ENCODE measurements at places on chromosomes 12 and 14.
A peak's percentile ranks its signal among the peaks of the same experiment; 100 is the strongest.

- DNase-seq = peak; percentile 62
Measured at GRCh38 chr12:54197431-54197909, 8.7 kb upstream of the SMUG1 start.

- peak; percentile 96 for DNase-seq
Measured at GRCh38 chr12:114395755-114396152, 10.2 kb downstream of the TBX5 start.

- DNase-seq = peak; percentile 72
Measured at GRCh38 chr12:123995023-123995748, 22.2 kb downstream of the ZNF664 start.

DNA sequence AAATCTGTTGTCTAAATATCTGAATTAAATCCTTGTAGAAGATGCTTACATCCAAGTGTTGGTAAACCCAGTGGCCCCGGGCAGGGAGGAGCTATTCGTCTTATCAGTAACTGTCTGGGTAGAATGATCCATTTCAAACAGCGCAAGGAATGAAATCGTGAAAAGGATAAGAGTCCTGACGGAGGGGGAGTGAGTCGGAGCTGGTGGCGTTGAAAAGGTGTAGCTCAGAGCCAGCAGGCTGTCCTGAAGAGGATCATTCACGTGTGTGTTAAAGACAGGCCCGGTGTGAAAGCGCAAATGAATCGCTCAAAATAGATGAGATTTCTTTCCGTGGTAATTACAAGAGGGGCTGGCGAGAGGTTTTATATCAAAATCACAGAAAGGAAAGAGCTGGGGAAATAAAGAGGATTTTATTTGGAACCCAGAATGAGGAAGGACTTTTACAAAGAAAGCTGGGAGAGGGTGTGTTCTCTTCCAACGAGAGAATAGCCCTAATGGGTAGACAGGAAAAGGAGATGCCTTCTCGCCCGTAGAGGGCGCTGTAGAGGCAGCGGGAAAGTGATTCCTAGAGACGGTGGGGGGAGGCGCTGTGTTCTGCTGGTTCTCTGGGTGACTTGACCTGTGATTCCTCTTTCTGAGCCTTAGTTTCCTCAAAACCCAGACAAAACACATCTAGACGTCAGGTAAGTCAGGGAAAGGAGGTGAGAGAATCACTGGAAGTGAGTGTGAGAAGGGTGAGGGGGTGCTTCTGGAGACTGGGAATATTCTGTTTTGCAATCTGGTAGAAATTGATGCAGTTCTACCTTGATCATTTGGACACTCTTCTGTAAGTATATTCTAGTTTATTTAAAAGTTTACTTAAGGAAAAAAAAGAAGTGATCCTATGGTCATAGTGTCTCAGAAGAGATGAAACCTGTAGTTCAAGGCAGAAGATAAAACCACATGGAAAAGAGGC, 39.3 kb downstream of the SRRM4 start:
- DNase-seq = no peak

- DNase-seq = no peak
Measured at GRCh38 chr12:98182821-98183220, 332.6 kb upstream of the TMPO start.

GRCh38 chr12:20375560-20375959, 7.2 kb downstream of the PDE3A start:
- DNase-seq = no peak

GRCh38 chr14:59116984-59117415, 71.5 kb upstream of the DAAM1 start:
- peak; percentile 78 for DNase-seq

DNA sequence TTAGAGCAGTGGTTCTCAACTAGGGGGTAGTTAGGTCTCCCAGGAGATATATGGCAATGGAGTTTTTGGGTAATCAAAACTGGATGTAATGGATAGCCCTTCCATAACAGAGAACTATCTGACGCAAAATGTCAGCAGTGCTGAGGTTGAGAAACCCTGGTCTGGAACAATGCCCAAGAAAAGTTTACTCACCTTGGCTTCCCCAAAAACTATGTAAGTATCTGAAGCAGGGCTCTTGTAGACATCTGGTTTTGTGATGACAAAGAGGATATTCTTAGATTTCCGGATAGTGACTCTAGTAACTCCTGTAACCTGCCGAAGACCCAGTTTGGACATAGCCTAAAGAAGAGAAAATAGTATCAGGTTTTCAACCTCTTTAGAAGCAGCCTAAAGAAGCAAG, 11.8 kb downstream of the NACA start:
- no peak for DNase-seq

- no peak for DNase-seq
Measured at GRCh38 chr14:53599221-53599945, 357.2 kb downstream of the BMP4 start.

DNA sequence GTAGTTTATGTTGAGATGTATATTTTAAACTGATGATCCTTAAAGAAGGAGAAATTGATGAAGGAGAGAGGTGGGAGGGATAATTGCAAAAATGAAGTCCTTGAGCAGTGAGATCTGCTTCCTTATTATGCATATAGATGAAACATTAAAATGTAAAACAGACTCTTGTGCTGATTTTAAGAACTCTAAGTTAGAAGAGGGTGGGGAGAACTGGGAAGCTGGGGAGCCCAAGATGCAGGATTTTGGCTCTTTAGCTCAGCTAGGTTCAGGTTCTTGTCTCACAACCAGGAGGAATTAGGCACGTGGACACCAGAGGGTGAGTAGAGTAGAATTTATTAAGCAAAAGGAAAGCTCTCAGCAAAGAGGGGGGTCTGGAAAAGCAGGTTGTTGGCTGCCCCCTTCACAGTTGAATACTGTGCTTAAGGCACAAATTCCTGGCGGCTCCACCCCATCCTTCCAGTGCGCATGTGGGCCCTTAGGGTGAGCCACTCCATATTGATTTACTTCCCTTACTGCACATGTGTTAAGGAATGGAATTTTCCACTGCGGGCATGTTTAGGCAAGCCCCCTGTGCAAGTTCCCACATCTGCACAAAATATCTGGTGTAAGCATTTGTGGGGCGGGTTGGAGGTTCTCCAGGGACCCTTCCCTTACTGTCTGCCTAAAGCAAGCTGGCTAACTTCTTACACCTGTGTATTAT, 141.9 kb downstream of the BICD1 start:
- peak; percentile 49 for DNase-seq

DNA sequence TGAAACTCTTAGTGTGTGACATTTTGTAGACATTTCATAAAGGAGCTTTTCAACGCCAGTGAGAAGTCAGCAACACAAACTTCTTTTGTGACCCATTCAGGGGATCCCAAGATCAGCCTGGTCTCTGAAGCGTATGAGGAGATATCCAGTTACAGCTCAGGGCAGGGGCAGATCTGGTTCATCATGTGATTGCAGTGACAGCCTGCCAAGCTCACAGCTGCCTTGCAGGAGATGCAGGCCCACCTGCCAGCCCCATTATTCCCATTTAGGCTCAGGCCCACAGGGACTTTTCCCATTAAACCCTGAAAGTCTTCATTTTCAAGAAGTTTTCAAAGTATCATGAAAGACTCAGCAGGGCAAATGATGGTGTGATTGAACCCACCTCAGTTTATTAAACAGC, 38.3 kb downstream of the SRGAP1 start:
- DNase-seq = no peak

DNA sequence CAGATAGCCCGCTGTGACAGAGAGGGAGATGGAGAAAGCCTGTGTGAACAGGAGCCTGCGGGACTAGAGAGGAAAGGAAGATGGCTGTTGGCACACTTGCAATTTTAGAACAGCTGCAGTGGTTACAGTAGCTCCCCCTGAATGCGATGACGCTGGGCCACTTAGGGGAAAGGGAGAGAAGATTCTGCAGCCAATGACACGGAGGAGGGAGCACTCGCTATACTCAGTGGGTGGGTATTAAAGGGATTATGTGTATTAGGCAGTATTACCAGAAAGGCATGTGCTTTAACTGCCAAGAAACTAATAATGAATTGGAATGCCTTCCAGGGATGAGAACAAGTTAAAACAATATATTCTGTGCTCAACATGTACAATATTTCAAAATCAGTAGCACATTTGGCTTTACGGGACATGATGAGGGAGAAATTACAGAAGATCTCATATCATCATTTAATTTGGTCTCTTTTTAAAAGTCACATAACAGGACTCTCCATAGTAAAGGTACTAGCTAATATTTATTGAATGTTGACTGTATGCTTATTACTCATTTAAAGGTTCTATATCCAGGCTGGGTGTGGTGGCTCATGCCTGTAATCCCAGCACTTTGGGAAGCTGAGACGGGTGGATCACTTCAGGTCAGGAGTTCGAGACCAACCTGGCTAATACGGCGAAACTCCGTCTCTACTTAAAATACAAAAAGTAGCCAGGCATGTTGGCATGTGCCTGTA, 35.9 kb upstream of the FOS start:
- peak; percentile 79 for DNase-seq

- peak; percentile 65 for DNase-seq
Measured at GRCh38 chr14:54348001-54348611, 48.7 kb upstream of the CDKN3 start.

DNA sequence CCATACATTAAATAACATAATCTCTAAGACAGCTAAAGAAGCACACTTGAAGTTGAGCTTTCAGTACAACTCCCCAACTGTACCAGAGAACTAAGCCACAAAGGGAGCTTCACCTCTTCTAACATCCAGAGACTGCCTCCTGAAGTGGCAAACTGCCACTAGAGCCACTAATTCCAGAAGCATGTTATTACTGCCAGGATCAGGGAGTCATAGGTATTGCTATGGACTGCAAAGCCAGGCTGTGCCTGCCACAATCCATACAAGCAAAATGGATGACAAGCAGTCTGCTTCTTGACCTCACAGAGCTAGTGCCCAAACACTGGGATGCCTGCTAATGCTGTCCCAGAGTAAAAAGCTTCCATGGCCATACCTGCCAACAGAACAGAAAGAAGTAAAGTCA, 160.1 kb downstream of the STXBP6 start:
- peak; percentile 48 for DNase-seq

DNA sequence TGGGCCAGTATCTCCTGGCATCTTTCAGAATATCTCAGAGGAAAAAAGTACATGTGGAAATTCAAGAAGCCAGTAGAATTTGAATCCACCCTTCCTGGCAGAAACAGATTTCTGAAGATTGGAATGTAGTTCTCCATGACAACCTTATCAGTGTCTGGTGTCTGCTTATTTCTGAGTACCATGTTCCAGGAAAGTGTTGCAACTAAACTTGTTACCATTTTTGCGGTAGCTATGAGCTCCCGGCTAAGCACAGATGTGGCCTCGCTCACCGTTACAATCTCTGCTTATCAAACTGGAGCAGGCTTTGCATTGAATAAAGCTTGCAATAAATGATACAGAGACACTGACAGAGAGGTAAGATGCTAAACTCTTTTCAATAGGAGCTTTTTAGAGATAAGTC, 13.0 kb upstream of the ITPR2 start:
- DNase-seq = peak; percentile 75

DNA sequence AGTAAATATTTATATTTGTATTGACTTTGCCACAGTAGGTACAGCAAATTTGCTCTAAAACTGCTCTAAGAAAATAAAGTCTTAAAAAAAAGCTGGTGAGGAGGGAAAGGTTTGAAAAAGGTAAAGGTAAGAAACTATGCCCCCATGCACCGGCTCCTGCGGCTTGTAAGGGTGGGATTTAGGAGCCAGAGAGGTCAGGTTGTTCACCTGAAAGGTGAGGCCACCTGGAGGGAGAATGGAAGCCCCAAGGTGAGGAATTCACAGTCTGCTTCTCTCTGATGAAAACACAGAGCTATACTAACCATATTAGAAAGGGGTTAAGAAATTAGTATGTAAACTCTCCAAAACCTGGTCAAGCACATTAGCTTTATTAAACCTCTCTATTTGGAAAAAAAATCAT, 31.8 kb downstream of the CPM start:
- no peak for DNase-seq

DNA sequence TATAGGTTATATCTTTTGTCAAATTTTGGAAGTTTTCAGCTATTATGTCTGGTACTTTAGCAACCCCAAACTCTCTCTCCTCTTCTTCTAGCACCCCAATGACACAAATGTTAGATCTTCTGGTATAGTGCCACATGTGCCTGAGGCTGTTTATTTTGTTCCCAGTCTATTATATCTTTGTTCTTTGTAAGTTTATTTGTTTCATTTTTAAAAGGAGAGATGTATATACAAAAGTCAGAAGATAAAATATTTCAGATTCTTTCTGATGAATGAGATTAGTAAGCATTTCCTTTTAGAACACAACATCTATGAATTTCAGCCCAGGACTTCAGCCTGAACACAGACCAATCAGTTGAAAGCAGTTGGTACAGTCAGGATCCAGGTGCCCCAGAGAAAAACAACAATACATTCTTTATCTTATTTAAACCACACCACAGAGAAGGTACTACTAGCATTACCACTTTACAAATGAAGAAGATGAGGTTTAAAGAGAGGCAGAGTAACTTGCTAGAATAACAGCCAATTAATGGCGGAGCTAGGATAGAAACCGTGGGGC, 114.1 kb upstream of the BTG1 start:
- DNase-seq = peak; percentile 43

- no peak for DNase-seq
Measured at GRCh38 chr12:17079251-17079909, 473.4 kb upstream of the LMO3 start.

GRCh38 chr14:92439537-92440344, 73.8 kb upstream of the RIN3 start:
- DNase-seq = no peak

DNA sequence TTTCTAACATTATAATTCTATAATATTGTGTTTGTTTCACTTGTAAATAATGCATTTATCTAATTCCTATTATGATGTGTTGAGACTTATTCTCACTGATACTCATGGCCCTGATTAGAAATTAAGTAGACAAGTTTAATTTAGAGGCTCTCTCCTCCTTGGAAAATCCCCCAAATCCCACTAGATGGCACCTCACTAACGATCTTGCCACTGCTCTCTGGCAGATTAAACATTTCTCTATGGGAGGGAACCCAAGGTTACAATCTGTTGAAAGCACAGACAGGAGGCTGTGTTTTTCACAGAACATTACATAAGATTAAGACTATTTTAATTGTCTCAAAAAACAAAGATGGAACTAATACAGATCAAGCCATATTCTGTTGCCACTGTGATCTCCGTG, 318.7 kb downstream of the LRFN5 start:
- DNase-seq = no peak

GRCh38 chr14:99551034-99551922, 52.7 kb downstream of the CCDC85C start:
- DNase-seq = no peak

- no peak for DNase-seq
Measured at GRCh38 chr14:34614638-34615037, 15.3 kb downstream of the SNX6 start.

DNA sequence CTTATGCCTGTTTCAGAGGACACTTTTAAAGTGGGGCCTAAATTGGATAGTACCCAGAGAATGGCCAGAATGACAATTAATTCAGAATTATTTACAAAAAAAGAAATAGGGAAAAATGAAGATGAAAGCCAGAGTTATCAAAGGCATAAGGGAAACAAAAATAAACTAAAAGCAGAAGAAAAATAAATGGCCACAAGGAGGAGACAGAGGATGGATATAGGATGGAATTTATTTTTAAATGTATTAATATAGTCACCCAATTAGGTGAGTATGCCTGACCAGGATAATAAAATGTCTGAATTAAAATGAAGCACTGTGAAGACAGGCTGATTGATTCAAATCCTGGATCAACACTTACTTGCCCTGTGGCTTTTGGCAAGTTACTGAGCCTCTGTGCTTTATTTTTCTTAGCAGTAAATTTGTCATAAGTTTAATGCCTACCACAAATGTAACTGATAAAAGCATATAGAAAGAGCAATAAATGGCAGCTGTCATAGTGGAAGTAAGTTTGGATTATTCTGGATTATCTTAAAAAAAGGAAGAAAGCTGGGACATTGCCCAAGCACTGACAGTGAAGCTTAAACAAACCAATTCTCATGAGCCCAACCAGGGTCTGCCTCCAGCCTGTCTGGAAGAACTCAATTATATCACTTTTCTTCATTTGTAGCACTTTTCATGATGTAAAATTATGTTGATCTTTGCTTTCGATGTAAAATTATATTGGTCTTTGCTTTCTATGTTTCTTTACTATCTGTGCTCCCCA, 3.5 kb downstream of the CLEC9A start:
- peak; percentile 49 for DNase-seq

All from EH (cell line).